ENCODE measurements at places on chromosomes 13 and 19.

DNA sequence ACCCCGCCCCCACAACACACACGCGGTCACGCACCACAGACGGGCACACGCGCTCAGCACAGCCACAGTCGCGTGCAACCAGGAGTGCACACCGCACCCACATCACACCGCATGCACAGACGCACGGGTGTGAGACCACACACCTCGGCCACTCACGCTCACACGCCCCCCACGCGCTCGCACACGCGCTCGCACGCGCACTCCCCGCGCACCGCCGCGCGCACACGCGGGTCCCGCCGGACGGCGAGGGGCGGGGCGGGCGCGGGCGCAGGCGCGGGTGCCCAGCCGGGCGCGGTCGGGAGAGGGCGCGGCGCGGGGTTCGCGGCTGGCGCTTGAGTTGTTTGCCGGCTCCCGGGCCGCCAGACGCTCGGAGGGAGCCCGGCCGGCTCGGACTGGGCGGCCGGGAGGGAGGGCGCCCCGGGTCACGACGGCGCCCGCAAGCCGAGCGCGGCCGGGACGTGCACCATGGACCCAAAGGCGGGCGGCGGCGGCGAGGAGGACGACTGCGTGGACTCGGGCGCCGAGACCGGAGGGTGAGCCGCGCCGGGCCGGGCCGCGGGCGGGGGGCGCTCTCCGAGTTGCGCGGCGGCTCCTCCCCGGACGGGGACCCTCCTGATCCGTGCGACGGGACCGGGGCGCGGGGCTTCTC lies at the start of gene FAM124A:
Gene FAM124A, plus strand, starts transcription at position 362 of the 649 bp plus-strand sequence. Its CDS starts 104 bp downstream, at position 466.
- no peak for DNase-seq

DNA sequence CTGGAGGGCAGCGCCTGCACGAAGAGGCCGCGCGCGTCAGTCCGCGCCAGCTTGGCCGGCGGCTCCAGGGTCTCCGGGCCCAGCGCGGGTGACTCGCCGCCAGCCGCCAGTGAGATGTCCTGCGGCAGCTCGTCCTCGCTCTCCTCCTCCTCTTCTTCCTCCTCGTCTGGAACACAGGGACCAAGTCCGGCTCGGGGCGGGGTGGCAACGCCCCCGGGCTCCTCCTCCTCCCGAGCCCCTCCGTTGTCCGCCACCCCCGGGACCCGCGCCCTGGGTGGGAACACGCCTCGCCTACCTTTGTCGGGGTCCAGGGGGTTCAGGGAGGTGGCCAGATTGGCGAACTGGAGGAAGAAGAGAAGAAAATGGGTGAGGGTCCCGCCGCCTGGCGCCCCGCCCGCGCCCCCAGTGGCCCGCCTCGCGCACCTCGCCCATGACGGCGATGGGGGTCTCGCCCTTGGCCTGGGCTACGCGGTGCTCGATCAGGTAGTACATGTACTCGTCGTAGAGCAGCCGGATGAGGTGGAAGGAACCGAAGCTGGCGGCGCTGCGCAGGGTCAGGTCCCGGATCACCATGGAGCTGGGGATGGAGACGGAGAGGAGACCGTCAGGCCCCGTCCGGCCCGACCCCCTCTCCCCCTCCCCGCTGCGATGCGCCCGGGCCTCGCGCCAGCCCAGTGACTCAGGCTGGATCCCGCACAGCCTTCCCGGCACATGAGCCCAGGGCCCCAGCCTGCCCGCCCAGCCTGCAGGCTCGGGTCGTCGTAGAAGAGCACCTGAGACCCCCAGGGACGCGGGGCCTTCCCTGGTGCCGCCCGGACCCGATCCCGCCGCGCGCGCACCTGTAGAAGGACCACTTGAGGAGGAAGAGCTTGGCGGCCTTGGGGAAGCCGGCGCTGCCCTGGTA lies 10.6 kb downstream of the DCAF15 start:
- no peak for DNase-seq

- no peak for DNase-seq
Observed at GRCh38 chr13:99610702-99611289, 109.5 kb downstream of the TM9SF2 start.

GRCh38 chr13:31101472-31102170 lies 60.1 kb downstream of the HSPH1 start:
- no peak for DNase-seq

- no peak for DNase-seq
Observed at GRCh38 chr13:52845766-52846566, 2.5 kb downstream of the PCDH8 start.

DNA sequence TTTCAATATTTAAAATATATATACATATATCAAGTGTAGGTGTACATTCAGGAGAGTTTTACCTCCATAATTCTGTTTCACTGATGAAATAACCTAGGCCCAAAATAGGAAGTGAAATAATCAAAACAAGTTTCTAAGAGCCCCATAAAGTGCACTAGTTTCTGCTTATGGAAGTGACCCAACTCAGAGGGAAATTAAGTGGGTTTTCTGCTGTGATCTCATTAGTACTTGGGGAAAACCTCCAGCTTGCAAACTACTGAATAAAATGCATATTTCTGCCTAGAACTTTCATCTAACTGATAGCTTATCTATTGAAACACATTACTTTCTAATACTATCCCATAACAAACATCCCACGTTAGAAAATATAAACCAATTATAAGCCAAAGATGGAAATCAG lies 45.4 kb upstream of the MIR17HG start:
- no peak for DNase-seq
